Activated T-cell treated with anti-CD3 and anti-CD28 coated beads, Interleukin-2, amount 50 U/mL, for 48 hours (primary cell): ENCODE measurements at places on chromosomes 6 and 20.

- peak; percentile 40 for DNase-seq
These were observed 60.3 kb downstream of the VTA1 start for GRCh38 chr6:142207265-142207877.

DNA sequence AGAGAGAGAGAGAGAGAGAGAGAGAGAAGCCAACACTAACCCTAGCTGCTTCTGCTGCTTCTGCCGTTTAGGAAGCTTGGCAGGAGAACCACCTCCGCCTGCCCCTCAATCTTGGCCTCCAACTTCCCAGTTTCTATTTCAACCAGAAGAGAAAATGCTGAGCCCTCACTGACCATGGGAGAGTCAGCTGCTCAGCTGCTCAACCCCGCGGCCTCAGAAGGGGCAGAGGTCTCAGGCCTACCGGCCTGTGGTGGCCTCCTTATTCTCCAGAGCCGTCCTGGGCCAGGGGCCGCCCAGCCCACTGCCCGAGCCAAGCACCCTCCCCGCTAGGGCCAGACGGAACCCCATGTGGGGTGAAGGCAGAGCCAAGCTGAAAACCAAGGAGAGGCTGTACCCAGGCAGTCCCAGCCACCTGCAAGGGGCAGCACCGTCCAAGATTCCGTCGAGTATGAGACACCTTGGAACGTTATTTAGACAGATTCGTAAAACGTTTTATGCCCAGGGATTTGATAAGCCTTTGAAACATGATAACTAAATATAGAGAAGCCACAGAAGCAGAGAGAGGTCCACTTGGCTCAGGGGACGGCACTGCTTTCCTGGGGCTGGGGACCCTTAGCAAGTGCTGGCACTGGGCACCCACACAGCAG is 116.6 kb downstream of the DLL1 start:
- no peak for DNase-seq

DNA sequence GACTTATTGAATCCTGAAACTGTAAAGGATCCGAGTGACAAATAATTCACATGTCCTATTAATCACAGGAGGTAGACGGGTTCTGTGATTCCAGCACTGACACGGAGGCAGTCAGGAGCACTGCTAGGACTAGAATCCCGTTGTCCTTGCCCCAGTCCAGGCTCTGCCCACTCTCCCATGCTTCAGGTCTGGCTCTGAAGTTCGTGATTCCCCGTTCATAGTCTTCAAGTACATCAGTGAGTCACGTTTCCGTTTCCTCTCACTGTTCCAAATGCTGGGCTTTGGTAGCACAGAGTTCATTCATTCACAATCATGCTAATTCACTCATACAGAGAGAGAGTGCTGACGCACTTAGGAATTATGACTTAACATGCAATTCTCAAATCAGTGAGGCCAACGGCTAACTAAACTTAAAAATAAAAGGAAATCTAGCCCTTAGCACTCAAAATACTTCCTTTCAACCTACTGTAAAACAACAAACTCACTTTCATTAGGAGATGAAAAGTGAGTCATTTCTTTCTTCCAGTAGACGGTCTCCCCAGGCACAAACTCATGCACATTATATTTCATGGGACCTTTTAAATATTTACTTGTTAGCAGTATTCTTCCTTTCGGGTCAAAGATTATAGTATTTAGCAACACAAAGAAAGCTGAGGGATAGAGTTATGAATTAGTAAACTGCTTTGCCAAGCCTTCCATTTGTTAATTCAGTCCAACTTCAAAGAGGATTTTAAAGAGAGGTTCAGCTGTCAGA is 94.0 kb upstream of the NHSL1 start:
- DNase-seq = peak; percentile 56

DNA sequence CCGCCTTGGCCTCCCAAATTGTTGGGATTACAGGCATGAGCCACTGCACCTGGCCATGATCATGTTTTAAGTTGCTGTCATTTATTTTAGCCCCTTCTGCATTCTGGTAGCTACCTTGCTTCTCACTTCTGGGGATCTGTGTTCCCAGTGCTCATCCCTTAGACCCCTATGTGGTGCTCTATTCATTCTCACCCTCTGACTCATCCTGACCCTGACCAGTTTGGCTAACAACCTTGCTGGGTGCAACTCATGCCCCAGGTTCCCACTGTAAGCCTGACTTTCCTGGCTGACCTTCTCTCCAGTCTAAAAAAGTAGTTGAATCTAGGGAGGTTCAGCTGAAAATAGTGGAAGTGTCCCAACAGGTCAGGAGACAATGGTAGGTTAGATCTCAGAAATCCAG is 47.4 kb downstream of the NOX3 start:
- no peak for DNase-seq

DNA sequence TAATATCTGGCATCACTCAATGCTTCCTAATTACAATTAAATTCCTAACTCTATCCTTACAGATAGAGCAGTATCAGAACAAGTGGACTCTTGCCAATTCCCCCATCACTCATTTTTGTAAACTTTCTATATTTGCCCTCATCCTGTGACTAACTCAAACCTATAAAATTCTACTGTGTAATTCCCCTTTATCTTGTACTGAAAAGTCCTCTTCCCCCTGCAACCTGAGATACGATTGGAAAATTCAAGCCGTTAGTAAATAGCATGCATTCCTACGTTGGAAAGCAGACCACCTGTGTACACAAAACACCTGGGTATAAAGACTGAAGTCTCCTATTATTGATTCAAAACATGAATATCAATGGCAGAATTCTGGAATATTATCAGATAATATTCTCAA is 70.4 kb upstream of the KCNQ5 start:
- no peak for DNase-seq

GRCh38 chr6:19463925-19464324 is 373.2 kb upstream of the ID4 start:
- no peak for DNase-seq

DNA sequence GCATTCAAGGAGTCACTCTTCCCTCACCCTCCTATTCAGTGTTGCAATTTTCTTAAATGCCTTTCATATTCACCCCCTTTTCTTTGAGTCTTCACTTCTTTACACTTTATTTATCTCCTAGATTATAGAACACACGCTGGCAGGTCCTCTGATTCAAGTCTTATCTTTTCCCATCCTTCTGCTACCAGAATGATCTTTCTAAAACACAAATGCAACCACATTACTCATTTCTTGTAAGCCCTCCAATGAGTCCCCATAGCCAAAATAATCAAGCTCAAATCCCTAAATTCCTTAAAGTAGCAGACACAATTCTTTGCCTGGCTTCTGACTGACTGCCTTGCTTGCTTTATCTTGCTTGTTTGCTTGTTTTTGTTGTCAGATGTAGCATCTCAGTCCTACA is 920.0 kb downstream of the TFAP2A start:
- DNase-seq = no peak

- DNase-seq = no peak
These were observed 33.4 kb downstream of the SLC23A2 start for GRCh38 chr20:4967752-4968477.

- no peak for DNase-seq
These were observed 32.0 kb upstream of the SSTR4 start for GRCh38 chr20:23003077-23003635.

DNA sequence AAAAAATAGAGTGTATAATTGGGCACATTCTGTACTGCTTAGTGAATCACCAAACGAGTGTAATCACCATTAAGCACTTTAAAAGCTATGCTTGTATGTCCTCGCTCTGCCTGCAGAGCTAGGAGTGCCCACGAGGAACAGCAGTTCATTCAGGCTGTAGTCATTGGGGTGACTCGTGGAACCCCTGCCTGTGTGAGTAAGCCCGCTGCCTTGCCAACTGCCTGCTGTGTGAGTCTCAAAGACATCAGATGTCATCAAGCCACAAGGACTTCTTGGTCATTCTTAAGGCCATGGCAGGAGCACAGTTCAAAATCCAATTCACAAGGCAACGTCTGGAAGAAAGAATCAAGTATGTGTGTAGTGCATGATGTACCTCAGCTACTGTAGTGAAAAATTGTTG is 60.4 kb downstream of the FOXO3 start:
- DNase-seq = peak; percentile 55

GRCh38 chr6:3151691-3152090 is 5.7 kb downstream of the TUBB2A start:
- DNase-seq = no peak

DNA sequence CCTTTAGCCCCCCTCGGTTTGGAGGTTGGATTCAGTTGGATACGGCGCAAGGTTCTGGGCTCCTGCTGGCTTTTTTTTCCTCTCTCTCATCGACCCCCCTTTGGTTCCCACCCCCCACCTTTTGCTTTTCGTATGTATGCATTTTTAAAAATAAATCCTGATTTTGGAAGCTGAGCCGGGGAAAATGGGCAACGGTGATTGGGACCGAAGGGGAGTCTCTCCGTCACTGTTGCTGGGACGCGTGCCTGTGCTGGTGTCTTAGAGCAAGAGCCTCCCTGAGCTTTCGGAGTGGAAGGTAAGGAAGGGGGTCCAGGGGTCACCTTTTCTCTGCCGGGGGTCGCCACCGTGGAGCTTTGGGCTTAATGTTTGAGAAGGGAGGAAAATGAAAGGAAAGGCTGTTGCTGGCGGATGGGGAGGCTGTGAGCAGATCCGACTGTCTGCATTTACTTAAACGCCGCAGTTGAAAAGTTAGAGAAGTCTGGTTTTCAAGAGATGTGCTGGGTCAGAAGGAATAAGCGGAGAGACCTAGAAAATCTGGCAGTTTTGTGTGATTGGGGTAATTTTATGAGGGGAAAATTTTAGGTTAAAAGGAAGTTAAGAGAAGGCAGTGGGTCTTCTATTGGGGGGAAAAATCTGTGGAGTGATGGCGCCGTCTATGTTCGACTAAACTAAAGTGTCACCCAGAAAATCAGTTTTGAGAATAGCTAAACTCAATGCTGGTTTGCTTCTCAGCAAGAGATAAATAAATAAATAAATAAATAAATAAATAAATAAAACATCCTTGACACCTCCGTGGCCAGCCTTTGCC is 828 bp downstream of the ADGRB3 start:
- peak; percentile 20 for DNase-seq

DNA sequence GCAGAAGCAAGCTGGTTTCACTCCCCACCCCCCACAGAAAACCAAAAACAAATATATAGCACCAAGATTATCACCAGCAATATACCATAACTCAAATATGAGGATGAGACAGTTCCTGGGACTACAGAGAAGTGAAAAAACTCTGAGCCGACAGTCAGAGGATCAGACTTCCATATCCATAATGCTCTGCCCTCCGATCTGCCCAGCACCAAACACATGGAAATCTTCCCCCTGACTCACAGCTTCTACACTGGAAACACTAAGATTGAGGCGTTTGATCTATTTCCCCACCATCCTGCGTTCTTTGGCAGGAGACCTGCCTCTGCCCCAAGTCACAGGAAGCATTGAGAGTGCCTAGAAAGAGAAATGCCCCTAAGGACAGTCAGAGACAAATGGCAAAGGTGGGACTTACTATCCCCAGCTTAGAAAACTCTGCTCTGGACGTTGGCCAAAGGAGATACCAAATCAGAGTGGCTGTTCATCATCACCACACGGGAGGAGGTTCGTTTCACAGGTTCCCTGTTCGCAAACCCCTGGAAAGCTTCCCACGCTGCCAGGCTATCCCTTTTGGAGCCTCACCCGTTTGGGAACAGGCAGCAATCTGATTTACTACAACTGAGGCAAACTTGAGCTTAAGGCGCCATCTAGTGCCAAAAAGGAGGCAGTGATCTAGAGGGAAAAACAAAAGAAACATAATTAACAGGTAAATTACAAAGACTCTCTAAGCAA is 48.7 kb upstream of the SRSF6 start:
- peak; percentile 22 for DNase-seq

DNA sequence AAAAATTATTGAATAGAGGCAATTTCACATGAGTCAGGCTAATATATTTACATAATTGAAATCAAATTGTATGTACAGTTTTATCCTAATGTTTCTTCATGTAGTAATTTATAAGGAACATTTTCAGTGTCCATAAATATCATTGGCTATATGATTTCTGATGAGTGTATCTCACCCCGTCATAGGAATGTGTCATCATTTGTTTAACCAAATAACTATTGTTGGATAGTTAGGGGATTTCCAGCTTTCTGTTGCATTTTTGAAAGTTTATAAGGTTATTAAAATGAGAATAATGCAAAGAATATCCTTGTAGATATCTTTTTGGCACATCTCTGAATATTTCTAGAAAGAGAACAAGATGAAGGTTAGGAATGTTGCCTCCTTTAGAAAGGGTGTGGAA is 39.0 kb downstream of the SYTL3 start:
- no peak for DNase-seq

GRCh38 chr6:337805-338368 is 45.6 kb downstream of the DUSP22 start:
- no peak for DNase-seq

DNA sequence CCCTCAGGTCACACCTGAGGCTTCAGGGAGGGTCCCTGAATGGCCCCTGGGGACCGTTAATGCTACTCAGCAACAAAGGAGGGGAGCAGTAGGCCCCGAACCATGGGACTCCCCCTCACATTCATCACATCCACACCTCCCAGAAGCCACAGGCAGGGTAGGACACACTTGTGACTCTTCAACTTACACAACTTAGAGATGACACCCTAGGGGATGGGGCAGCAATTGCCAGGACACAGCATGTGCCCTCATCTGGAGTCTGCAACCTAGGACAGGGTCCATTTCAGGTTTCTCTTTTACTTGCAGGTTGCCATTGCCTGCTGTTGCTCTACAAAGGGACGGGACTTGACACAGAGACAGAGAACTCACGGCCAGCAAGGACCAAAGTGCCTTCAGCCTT is 770 bp downstream of the ULBP3 start:
- no peak for DNase-seq

DNA sequence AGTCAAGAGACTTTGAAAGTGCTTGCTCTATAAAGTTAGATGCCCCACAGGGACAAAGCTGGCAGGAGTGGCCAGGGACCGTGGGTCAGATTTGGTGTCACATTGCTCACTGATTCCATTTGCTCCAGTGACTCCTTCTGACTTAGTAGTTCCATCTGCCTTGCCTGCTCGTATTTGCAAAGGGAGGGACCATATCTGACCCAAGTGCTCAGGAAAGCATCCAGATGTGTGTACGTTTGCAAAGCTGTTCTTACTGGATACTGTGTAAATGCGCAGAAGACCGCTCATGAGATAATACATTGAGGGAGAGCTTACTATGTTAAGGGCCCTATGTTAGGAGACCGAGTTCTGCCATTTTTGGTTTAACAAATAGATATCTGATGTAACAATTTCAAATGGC is 21.2 kb upstream of the CCN6 start:
- no peak for DNase-seq

DNA sequence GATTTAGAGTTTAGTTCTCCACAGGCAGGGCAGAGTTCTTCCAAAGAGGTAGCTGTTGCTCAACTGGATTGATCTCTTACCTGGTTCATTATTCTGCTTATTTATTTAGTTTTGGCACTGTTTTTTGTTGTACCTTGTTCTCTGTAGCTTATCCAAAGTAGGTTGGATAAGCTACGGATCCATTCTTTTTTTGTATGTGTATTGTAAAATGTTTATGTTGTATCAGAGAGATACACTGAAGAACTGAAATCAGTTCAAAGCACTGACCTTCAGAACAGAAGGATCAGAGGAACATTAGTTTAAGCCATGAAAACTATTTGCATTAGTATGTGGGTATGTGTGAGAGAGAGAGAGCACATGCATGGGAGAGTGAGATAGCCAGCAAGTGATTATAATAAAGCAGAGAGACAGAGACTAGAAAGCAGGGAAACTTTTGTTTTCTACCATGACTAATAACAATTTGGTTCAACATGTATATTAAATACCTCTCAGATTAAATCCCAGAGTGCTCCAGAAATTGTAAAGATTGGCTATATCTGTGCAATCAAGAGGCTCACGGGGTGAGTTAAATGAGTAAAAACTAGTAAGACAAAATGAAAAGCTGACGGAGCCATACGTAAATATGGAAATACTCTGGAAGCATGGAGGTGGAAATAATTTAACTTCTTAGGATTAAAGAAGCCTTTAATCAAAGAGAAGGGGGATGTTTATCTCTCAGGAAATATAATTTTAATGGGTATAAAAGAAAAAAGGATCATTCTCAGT is 40.2 kb downstream of the ITCH start:
- DNase-seq = no peak
